ENCODE measurements at places on chromosomes 13 and 19.

DNA sequence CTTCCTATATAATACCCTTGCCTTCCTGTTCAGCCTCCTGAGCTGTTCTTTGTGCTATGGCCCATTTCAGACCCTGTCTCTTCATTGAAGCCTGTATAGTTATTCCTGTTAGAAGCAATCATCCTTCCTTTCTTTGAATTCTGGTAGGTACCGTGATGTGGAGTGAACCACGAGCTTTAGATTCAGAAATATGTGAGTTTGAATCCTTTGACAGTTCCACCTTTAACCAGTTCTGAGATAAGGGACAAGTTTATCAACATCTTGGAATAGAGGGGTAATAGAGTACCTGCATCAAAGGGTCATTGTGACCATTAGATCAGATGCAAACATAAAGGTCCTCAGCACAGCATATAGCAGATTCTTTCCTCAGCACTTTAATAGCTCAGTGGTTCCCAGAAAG, 12.3 kb upstream of the CXCL17 start:
- DNase-seq = no peak

DNA sequence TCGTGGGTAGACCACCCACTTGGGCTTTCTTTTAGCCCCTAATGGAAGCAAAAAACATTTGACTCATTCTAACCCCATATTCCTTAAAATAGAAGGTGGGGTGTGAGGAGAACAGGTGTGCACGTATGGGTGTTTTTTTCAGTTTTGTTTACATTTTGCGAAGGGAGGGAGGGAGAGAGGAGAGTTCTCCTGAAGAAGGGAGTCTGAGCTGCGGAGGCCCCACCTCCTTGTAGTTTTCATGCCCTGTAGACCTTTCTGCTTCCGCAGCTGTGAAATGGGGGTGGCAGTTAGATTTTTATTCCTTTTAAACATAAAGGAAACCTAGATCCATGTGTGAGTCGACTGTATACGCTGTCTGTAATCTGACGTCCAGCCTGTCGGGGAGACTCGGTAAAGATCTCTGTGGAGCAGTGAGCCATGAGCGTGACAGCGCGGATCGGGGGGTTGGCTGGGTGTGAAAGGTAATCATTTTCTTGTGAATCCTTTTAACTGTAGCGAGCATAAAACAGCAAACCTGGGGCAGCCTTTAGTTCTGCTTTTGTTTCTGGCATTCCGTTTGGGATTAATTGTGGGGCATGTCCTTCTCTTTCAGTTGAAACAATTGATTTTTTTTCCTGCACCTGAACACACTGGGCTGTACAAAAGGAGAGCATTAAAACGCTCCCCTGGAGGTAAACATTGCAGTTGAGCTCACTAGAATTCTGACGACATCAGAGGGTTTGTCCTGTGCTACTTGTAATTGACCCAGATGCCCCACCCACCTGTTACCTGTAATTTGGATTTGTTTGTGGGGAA, 2.3 kb downstream of the UPF1 start:
- no peak for DNase-seq

DNA sequence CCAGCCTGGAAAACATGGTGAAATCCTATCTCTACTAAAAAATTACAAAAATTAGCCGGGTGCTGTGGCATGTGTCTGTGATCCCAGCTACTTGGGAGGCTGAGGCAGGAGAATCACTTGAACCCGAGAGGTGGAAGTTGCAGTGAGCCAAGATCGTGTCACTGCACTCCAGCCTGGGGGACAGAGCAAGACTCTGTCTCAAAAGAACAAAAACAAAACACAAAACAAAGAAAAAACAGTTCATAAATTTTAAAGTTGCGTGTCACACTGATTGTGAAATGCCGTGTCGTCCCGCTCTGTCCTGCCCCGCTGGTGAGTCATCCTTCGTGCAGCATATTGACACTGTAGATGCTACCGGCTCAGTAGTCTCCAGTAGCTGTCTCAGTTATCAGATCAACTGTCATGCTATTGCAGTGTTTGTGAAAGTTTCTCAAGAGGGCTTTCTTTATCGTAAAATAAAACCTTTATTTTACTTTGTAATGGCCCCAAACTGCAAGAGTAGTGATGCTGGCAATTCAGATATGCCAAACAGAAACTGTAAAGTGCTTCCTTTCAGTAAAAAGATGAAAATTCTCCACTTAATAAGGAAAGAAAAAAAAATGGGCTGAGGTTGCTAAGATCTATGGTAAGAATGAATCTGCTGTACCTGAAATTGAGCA, 36.4 kb upstream of the IGFL1 start:
- no peak for DNase-seq

- no peak for DNase-seq
These were observed 12.8 kb upstream of the UPF3A start for GRCh38 chr13:114268344-114269280.
